H9 (cell line): ENCODE measurements at places on chromosomes 12 and 14. TPM values are rescaled to one million over a fixed set of nuclear protein-coding genes. Genes with fewer than 3 reads are reported as not detected.

DNA sequence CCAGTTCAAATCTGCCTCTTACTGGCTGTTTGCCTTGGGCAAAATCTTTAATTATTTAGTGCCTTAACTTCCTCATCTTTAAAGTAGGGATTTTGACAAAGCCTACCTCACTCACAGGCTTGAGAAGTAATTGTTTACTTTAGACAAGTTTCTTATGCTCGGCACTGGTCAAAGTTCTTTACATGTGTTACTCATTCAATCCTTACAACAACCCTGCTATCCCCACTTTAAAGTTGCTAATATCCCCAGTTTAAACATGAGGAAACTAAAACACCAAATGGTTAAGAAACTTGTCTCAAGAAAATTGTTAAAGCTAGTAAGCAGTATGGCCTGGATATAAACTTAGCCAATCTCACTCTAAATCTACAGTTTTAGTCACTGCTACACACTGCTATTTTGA, 204.0 kb upstream of the AVPR1A start:
- DNase-seq, result no peak

GRCh38 chr12:18135086-18135485, 45.1 kb upstream of the RERGL start:
- DNase-seq, result no peak

DNA sequence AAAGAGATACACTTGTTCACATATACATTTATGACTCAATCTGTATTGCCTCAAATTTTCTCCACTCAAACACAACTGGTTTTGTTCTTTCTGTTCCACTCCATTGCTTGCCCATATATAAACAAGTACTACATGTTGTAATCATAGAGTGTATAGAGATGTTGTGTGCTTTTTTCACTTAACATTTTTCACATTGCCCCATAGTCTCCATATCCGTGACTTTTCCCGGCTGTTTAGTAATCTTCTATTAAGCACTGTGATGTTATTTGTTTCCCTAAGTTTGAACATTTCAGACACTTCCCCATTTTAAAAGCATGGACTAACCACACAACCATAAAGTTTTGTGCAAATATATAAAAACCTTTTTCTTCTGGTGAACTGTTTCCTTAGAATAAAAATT, 45.5 kb upstream of the PTPRR start:
- DNase-seq, result no peak

- DNase-seq, result no peak
Measured at GRCh38 chr12:68376901-68377300, 44.7 kb upstream of the MDM1 start.

Gene BCL2L2
- 8.4 and 8.8 TPM in 2 replicates for total RNA-seq
